ENCODE measurements at places on chromosomes 7 and 10.

- no peak for DNase-seq
Observed at GRCh38 chr7:5634107-5634950, 147.1 kb downstream of the RNF216 start.

GRCh38 chr10:2076528-2076927 is 339.2 kb upstream of the ADARB2 start:
- DNase-seq, result no peak

DNA sequence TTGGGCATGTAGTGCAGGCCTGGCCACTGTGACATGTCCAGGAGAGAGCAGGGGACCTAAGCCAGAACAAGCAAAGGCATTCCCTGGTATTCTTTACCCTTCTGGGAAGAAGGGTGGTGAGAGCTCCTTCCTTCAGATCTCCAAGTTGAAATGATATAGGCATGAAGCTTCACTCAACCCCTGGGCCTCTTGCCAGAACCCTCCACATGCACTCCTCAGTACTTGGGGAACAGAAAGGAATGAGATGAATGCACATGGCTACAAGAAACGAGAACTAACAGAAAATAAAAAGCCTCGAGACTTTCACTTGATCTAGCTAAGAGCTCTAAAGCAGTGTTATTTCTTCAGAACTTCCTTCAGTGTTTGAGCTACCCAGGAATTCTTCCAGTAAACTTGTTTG is 262.2 kb downstream of the ETV1 start:
- DNase-seq, result no peak

DNA sequence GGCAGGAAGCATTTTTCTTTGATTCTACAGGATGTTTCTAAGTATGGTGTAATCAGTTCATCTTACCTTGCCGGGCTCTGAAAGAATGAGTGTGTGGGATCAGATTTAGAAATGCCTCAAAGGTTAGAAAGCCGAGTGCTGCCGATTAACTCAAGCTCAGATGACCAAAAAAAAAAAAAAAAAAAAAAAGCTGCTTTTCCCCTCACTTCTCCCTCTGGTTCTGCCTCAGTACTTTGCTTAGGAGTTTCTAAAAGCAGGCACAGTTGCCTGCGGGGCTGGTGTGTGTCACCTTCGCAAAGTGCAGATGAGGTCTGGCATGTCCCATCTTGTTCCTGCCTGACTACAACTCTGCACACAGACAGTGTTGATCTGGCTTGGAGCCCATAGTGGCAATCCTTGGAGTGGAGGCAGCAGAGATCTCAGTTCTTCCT is 47.0 kb downstream of the KIAA1217 start:
- DNase-seq, result no peak

DNA sequence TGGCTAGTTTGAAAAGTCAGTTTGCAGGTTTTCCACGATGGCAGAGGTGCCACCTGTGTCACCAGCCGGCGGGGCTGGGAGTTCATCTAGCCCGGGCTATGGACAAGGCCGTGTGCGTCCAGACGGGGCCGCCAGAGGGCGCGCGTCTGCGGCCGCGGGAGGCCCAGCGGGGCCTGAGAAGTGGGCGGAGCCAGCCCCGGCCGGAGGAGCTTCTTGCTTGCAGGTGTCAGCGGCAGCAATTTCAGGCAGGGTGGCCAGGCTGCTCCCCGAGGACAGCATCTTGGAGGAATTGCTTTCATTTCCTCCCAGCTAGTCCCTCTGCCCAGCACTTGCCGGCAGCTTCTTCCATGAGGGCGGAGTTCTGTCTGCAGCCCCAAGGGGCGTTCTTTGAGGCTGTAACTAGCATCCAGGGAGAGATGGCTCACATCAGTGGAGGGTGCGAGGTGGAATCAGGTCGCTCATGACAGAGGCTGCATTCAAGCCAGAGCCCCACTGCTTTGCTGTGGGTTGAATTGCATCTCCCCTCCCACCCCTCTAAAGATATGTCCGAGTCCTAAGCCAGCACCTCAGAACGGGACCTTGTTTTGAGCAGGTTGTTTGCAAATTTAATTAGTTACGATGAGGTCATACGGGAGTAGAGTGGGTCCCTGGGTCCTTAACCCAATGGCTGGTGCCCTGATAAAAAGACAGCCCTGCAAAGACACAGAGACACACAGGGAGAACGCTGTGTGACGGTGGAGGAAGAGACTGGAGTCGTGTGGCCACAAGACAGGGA is 85.9 kb upstream of the MKI67 start:
- peak; percentile 79 for DNase-seq

DNA sequence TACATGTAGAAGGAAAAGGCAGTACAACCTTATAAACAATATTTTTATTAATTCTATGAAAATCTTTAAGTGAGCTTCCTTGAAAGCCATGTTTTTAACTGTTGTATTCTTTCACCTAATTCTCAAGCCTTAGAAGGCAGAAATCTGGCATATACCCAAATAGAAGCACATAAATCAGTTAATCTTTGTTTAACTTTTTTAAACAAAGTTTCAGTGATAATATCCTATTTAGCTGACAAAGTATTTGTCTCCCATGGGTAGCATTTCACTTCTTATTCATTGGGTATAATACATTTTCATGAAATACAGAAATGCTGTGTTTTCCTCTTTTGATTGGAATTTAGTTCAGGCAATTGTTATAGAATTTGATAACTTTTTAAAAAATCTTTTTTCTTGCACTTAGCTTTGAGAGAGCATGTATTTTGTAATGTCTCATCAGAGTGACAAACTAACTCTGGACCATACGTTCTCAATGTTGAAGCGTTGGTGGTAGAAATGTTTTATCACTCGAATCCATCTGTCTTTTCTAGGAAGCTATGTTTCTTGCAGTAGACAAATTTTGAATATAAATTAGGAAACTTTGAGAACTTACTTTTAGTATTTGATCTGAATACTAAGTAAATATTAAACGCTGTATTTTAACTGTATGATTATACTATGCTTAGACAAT is 78.1 kb downstream of the CREM start:
- DNase-seq, result no peak

GRCh38 chr7:51313738-51314425 is 2.7 kb downstream of the COBL start:
- DNase-seq, result no peak

GRCh38 chr10:80609331-80609730 is 71.6 kb downstream of the SH2D4B start:
- DNase-seq, result no peak

- no peak for DNase-seq
Observed at GRCh38 chr10:55410415-55410885, 609.4 kb upstream of the PCDH15 start.

DNA sequence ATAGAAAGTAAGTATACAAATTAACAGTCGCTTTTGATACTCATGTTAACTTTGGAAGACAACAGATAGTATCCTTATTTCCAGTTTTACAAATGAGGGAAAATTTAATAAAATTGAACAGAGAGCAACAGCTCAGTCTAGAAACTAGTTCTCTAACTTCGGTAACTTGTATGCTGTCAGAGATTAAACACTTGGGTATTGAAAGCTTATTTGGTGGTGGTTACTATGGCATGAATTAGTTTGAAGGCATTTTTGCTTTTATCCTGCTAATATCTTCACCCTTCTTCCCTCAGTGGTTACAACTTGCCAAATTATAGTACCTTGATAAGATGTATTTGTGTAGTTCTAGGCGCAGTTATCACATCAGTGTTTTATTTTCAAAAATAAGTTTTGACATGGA is 7.2 kb downstream of the WAC start:
- no peak for DNase-seq

- DNase-seq, result no peak
Observed at GRCh38 chr7:86911659-86912058, 147.8 kb downstream of the ELAPOR2 start.

GRCh38 chr7:142303650-142304049 is 45.8 kb upstream of the PRSS58 start:
- DNase-seq, result no peak

DNA sequence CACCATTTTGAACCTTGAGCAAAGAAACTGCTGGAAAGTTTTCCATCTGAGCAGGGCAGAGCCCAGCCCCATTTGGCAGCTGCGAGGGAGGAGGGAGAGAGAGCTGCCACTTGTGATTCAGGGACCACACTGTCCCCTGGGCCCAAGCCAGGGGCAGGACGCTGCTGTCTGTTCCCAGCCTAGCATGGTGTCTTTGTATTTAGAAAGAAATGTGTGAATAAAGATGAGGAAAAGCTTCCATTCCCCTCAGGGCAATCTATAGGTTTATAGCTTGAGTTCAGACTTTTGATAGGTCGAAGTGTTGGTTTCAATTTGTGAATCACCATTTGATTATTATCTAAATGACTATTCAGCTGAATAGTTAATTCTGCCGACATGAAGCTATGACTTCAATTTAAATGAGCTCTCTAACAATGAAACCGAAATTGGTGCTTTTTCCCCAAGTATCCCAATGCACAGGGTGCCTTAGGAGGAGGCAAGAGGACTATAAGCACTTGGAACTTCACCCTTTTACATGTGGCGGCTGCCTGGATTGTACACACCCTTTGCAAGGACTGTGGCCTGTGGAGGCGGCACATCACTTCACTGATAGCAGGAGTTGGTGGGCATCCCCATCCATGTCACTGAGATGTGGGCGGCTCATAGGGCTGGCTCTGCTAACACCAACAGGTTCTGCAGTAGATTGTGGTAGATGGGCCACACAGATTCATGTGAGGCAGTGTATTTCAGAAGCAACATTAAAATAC is 223.5 kb downstream of the CCDC3 start:
- DNase-seq, result no peak

GRCh38 chr10:66958466-66958865 is 32.6 kb downstream of the LRRTM3 start:
- DNase-seq, result no peak

- no peak for DNase-seq
Observed at GRCh38 chr10:34854147-34854601, 39.1 kb upstream of the PARD3 start.

GRCh38 chr7:15490291-15490690 is 71.5 kb downstream of the AGMO start:
- DNase-seq, result no peak

DNA sequence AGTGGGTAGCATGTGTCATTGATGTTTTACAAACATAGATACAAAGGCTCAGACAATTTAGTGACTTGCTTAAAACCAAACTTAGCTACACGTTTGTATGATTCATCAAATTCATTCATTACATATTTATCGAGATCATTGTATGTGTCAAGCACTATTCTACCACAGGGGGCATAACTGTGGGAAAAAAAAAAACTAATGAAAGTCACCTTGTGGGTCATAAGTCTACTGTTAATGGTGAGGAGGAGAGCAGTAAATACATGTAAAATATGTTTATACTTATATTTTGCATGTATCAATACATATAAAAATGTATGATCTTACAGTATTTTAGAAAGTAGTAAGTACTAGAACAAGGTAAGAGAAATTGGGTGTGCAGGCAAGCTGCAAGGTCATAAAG is 933.8 kb downstream of the IPMK start:
- DNase-seq, result no peak

- DNase-seq, result no peak
Observed at GRCh38 chr10:33376976-33377657, 42.6 kb upstream of the NRP1 start.

DNA sequence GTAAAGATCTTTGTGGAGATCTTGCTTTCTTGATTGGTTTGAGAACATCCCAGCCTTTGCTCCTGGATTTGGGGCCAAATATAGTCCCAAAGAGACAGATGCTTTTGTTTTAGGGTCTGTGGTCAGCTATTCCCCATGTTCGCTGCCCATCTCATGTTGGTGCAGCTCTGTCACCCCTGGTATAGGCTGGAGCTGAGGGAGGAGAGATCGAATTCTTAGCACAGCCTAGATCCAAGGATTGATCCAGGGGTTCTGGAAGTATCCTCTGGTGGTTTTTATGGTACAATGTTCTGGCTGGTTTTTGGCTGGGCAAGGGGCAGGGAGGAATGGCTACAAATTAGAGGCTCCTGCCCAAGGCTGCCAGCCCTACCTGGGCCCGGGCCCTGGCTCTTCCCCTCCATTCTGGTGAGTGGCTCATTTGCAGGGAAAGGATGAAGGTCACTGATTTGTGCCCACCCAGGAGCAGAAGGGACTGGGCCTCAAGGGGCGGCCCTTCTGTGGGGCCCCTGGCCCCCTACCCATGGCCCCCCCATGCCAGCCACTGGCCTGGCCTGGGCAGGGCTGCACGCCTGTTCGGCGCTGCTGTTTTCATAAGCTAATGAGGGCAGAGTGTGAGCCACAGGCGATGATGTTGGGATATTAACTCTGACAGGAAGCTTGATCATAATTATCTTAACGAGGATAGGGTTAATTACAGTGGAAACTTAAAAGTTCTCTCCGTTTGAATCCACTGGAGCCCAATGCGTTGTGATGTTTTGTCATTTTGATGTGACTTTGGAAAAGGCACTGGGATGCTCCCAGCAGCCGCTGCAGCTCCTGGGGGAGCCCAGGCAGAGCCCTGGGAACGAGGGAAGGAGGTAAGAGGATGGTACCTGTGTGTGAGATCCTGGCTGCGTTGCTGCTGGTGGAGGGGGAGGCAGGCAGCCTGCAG is 600.6 kb downstream of the LRMDA start:
- no peak for DNase-seq

DNA sequence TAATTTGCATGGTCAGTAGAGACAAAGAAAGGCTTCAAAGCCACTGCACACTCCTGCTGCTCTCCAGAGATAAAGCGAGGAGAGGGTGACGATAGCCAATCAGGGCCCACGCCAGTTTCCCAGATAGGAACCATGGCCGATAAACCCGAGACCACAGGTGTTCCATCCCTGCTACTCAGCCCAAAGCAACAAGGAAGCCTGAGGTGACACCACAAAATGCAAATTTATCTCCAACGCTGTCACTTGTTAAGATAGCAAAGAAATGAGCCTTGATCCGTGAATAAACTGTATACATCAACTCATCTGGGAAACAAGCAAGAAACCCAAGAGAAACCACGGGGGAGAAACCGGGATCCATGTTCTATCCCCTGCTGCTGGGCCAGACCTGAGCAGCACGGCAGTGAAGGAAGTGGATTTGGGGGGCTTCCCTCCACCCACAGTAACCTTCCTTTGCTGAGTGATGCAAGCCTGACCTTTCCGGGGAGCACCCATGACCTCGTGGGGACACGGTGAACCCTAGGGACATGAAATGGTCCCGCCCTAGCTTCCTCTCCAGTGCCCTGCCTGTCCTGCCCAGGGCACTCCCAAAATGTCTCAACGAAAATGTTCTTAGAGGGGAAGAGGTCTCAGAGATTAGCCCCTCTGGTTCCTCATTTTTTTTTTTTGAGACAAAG is 164.6 kb downstream of the PTPRN2 start:
- no peak for DNase-seq

- DNase-seq, result no peak
Observed at GRCh38 chr10:118444069-118444468, 101.9 kb upstream of the FAM204A start.

DNA sequence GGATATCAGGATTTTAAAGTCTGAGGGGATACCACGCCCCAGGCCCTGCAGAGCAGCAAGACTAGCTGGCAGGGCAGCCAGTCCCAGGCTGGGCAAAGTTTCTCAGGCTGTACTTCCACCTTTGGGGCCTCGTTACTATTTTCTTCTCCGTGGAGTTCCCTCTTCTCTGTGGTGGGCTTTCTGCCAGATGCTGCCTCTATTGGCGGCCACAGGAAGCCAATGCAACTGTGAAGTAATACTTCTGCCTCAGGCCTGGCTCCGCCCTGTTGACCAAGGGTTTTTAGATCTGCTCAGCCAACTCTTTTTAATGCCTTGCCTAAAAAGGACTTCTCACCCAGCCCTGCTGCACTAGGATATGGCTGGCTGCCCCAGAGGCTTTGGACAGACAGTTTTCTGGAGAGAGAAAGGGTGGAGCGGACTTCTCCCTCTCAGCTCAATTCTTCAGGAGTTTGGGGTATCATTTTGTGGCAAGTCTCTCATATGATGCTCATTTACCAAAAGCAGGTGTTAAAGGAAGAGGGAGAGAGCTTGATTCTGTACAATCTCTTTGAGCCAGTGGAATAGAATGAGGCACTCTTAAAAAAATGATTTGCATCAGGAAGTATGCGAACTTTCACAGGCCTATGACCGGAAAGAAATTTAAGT is 67.4 kb downstream of the HHEX start:
- DNase-seq, result no peak

GRCh38 chr7:151880688-151881087 is 3.8 kb upstream of the PRKAG2 start:
- DNase-seq, result no peak

All from activated T-helper 2 cell treated with anti-CD3 and anti-CD28 coated beads, Interferon-gamma antibody, Interleukin-2, Interleukin-4, amounts not matched to agents 10 μg/mL and 5 μg/mL and 100 μg/mL, durations not matched to agents 14 hours and 24 hours and 36 hours (primary cell).